Hair follicle dermal papilla cell (primary cell): ENCODE measurements at places on chromosomes 4 and X. TPM values are rescaled to one million over a fixed set of nuclear protein-coding genes. Genes with fewer than 3 reads are reported as not detected.

TMSB15C gene
- total RNA-seq: 1.9 and 2.9 TPM in 2 replicates

GRIA3 gene
- 59.6 and 69.1 TPM in 2 replicates for total RNA-seq

SPANXA2 gene
- total RNA-seq: not detected in 2 replicates

H2BW2 gene
- total RNA-seq: not detected in 2 replicates

BST1 gene
- 10.2 and 11.8 TPM in 2 replicates for total RNA-seq

PCSK1N gene
- 0.49 and 0.65 TPM in 2 replicates for total RNA-seq

UGT2B28 gene
- not detected in 2 replicates for total RNA-seq

CXCL10 gene
- total RNA-seq: 0.16 and 0.36 TPM in 2 replicates

STK26 gene
- 6.8 and 7.0 TPM in 2 replicates for total RNA-seq

CRMP1 gene
- 0.12 and 0.16 TPM in 2 replicates for total RNA-seq

CCDC120 gene
- 1.1 and 1.9 TPM in 2 replicates for total RNA-seq

DDIT4L gene
- total RNA-seq: 7.2 and 8.3 TPM in 2 replicates

MAGED4 gene
- 38.1 and 57.8 TPM in 2 replicates for total RNA-seq

ADAMTS3 gene
- 4.5 and 6.7 TPM in 2 replicates for total RNA-seq
